NCI-H524 treated with DMSO at 0.1 percent for 48 hours (cell line): ENCODE measurements at places on chromosomes 4 and X.

- DNase-seq, result no peak
These were observed 187.1 kb downstream of the BCOR start for GRCh38 chrX:39910651-39911050.

DNA sequence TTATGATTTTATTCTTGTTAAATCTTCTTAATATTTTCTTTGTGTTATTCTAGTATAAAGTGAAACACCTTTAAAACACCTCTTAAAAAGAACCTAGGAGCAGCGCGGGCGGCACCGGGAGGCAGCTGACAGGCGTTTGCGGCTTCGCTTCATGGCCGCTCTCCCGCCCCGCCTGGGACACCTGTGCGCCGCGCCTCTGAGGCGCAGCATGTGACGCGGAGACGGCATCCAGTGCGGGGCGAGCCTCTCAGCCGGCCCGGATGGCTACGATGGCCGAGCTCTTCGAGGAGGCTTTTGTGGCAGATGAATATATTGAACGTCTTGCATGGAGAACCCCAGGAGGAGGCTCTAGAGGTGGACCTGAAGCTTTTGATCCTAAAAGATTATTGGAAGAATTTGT is 1592.7 kb downstream of the TECRL start:
- no peak for DNase-seq

DNA sequence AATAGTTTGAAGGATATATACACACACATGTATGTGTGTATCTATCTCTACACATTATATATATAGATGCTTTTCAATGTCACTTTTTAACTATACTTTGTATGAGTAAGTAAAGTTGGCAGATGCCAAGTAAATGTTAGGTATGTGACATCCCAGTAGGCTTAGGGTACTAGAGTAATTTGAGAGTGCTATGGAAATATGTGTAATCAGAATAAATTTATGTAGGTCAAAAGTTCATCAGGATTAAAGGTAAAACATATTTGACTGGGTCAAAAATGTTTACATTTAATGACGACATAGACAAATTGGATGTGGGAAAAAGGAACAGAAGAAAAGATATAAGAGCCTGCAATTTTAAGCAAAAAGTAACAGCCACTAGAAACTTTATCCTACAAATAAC is 588.8 kb downstream of the ANKRD50 start:
- no peak for DNase-seq

DNA sequence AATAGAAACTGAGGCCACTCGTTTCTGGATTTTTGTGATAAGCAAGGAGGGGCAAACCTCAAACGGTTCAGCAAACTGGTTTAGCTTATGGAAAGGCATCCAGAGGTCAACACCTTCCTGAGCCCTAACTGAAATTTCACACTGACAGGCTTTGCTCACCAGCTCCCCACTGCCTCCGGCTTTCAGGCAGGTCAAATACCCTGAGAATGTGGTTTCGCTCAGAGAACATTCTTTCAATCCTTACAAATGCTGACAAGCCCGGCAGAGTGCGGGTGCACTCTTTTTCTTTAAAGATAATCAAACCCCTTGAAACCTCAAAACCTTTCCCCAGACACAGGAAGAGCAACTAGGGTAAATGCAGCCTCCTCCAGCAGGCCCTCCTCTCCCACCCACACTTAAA is 41.5 kb downstream of the CD40LG start:
- DNase-seq, result no peak

DNA sequence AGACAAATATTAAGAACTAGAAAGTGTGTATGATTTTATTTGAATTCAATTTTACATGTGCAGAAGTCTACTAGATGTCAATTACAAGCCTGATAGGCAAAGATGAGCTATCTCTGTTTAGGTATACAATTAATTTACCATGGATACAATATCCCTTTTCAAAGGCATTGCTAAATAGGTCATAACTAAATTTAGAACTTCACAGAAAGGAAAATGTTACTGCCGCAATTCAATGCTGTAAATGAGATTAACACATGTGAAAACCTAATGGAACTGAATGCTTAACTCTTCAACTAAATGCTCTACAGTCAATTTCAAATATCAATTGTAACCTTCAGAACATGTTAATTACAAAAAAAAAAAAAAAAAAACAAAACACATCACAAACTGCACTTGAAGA is 14.6 kb downstream of the RAP2C start:
- no peak for DNase-seq

GRCh38 chr4:78781924-78782323 is 5.8 kb downstream of the BMP2K start:
- no peak for DNase-seq

DNA sequence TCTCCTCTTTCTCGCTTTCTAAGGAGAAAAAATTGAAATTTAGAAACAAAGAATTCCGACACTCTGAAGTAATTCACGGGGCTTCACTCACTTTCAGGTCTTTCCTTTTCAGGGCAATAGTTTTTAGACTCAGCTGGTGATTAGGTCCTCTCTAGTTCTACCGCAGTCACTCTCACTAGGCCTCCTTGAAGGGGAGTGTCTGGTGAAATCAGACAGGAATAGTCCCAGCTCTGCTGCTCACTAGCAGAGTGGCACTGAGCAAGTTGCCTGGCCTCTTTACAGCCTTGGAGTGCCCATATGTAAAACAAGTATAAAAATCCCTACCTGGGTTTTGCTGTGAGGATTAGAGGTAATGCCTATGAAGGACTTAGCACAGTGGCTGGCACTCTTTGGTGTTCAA is 64.1 kb downstream of the NEUROG2 start:
- no peak for DNase-seq

- no peak for DNase-seq
These were observed 49.1 kb downstream of the MID1 start for GRCh38 chrX:10571260-10571659.

- no peak for DNase-seq
These were observed 113.7 kb downstream of the USP46 start for GRCh38 chr4:52545099-52546069.

DNA sequence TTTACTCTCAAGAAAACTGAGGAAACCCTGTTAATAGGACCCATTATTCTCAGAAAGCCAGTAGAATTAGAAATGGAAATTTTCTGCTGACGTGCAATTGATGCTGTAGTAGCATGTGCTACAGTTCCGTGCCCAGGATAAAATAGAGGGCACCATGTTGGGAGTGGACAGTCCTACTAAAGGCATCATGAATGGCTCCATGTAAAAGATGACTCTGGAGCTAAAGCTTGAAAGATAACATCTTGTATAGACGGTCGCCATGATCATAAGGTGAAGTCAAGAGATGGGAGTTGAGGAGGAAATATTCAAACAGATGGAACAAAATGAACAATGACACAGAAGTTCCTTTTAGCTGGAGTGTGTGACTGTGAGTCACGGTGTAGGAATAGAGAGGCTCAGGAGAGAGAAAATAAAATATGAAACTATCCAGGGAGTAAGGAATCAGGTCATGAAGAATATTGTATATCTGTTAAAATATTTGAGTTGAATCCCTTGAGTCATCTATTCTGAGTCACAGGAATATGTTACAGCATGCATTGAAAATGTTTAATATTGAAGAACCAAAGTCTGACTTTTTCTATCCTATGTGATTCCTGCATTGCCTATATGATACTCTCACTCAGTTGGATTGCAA is 31.8 kb downstream of the ANXA10 start:
- DNase-seq, result no peak

DNA sequence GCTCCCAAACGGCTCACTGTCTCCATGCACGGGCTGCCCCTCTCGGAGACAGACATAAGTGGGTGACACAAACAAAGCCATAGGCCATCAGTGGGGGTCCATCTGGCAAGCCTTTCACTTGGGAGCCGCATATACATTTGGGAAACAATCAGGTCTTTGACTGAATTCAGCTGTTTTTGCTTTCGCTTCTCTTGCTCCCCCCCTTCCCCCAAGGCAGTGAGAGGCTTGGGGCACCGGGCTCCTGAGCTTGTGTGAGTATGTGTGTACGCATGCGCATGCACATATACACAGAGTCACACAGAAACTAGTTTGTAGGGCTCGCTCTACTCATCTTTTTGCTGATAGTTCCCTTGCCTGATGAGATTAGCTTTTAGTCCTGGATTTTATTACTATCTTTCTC is 284.4 kb downstream of the AFF2 start:
- DNase-seq, result peak; percentile 30

- DNase-seq, result peak; percentile 78
These were observed 6.3 kb upstream of the TRPC5OS start for GRCh38 chrX:111869639-111870034.

- DNase-seq, result no peak
These were observed 261.6 kb upstream of the ANKRD50 start for GRCh38 chr4:124974152-124974551.

DNA sequence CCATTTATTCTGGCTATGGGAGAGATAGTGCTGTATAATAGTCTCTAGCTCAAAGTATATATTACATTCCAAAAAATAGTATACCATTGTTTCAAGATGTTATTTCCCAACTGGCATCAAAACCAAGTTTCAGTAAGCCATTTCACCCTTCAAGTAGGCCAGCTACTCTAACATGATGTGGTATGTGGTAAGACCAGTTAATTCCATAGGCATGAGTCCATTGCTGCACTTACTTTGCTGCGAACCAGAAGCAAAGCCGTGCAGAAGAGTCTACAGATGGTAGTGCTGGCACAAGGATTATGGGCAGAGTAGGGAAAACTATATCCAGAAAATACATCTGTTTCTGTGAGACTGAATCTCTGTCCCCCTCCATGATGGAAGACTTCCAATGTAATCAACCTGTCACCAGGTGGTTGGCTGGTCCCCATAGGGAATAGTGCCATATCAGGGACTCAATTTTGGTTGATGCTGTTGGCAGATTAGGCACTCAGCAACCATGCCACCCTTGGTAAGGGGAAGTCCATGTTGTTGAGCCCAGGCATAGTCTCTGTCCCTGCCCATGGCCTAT is 49.8 kb upstream of the HSD17B10 start:
- DNase-seq, result no peak

GRCh38 chr4:149549911-149550310 is 265.7 kb downstream of the IQCM start:
- no peak for DNase-seq

DNA sequence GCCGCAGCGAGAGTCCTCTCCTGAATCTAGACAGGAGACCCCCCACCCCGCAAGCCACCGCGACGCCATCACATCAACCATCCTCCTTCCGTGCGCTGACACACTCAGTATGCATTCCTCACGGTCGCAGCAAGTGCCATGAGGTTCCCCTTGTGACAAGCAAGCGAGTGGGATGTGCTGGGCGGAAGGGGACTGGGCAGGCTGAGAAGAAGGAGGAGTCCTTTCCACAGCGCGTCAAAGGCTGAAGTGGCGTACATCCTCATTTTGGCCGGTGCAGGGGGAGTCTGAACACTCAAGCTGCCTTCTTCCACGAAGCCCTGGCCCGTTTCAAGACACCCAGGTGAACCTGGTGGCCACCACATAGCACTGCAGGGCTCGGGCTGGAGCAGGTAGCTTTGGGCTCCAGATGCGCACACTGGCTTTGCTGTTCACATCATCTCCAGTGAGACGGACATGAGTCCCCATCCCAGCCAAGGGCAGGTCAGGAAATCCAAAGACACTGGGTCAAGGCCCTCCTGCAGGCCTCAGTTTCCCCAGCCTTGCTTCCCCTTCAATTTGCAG is 30.4 kb downstream of the CCNQ start:
- no peak for DNase-seq

DNA sequence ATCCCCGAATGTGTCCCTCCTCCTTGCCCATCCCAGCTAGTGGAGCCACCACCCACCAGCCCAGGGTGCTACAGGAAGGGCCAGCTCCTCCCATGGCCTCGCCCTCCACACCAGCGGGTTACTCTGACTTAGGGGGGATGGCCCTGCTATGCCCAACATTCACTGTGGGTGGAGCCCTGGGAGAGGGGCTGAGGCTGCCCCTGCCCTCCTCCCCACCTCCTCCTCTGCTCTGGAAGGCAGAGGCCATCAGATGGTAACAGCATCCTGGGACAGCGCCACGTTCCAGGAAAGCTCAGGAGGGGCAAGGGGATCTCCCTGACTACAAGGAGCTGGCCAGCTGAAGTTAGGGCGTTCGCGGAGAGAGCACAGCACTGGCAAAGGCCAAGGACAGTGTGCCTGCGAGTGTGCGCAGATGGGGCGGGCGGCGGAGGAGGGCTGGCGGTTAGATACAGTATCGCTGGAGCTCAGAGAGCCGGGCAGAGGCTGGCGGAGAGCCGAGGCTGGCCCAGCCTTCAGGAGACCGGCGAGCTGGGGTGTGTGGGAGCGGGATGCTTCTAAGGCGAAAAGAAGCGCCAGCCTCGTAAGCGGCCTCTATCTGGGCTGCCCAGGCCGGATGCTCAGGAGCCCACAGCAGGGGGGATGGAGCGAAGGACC is 1.5 kb downstream of the JAKMIP1 start:
- no peak for DNase-seq
